DND-41 (cell line): ENCODE measurements at places on chromosomes 4 and X.

- no peak for DNase-seq
Measured at GRCh38 chr4:190015538-190016368, 11.3 kb downstream of the FRG2 start.

- no peak for DNase-seq
Measured at GRCh38 chr4:56360071-56360470, 27.2 kb downstream of the AASDH start.

DNA sequence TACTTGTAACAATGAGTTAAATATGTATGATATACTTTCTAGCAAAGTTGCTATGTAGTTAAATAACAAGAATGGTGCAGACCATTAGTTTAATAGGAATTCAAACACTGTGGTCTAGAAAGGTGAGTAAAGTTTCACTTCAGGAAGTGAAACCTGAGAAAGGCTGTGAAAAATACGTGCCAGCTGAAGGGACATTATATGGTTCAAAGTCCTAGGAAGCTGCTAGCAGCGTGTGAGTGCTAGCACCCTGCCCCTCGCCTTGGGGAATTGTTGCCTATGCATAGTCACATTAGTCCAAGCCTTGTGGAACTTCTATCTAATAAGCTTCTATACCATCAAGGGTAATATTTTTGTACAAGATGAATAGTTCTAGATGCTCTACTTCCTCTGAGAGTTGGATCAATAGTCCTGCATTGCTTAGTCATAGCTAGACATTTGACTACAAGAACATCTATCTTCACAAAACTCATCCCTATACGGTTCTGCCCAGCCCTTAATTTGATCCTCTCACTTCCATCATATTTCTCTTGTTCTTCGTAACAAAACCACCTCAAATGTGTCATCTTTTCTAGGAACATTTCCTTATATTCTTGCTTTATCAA is 45.8 kb upstream of the ARSJ start:
- no peak for DNase-seq

- DNase-seq = no peak
Measured at GRCh38 chrX:26138274-26138673, at the start of gene MAGEB18. Gene MAGEB18, plus strand, starts transcription at chrX:26138343. Its CDS starts 643 bp downstream, at chrX:26138986.

GRCh38 chr4:188934320-188934962 is 795.2 kb downstream of the TRIML1 start:
- no peak for DNase-seq

DNA sequence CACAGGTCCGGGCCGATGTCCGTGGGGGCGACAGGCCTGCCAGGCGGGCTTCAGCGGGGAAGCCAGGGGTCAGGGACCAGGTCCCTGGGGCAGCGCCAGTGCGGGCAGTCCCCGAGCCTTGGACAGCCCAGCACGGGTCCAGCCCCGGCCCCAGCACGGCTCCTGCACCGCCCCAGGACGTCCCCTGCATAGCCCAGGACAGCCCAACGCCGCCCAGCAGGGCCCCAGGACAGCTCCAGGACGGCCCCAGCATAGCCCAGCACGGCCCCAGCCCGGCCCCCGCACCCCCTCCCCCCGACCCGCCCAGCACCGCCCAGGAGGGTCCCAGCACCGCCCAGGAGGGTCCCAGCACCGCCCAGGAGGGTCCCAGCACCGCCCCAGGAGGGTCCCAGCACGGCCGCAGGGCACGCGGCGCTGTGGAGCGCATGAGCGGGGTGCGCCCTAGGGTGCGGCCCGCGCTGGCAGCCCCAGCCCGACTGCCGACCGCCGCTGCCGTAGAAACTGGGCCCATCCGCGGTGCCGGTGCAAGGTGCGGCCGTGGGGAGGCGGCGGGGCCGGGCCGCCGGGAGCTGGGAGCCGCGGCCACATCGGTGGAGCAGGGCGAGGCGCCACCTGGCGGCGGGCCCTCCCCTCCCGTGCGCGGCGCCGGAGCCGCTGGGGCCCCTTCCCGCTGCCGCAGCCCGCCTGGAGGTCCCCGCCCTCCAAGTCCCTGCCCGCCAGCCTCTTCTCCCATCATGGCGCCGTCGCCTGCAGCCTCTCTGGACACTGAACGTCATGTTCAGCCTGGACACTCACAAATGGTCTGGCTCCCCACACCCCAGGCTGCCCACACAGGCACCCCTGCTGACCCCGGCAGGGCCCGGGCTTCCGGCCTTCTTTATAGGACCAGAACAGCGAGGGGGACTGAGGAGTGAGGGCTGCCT is 106.8 kb upstream of the NKX1-1 start:
- no peak for DNase-seq
